Spinal cord (tissue), 10 donors: ENCODE measurements at places on chromosomes 2 and 18.

- DNase-seq: no peak
Observed at GRCh38 chr2:55601849-55602248, 15.6 kb downstream of the PPP4R3B start.

DNA sequence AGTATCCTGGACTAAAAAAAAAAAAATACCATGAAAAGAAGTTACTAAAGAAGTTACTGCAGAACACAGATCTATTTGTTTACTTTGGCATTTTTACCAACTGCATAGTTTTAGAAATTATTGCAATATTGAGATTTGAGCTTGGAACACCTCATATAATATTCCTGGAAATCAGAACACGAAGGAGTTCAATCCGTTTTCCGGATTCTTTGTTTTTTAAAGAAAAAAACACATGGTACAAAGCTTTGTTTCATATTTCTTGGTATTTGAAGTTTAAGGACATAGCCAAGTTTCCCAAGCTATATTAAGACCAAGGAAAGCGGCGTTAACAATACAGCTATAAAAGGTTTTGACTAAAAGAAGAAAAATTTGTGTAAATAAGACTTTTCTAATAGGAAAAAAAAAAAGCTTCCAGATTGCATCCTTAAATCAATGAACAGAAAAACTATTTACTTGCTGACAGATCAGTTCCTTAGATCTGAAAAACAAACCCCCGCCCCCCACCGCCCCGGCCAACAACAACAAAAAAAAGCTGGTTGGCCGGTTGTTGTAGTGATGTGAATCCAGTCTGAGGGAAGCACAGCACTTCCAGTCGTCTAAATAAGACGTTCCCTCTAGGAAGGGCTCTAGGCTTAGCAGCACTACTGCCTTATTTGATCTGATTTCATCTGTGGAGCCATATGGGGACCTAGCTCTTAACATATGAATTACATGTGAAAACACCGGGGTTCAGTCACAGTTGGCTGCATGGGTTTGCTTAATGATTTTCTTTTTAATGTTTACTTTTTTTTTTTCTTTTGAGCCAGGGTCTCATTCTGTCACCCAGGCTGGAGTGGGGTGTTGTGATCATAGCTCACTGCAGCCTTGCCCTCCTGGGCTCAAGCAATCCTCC lies 2.5 kb upstream of the RHOB start:
- no peak for DNase-seq

DNA sequence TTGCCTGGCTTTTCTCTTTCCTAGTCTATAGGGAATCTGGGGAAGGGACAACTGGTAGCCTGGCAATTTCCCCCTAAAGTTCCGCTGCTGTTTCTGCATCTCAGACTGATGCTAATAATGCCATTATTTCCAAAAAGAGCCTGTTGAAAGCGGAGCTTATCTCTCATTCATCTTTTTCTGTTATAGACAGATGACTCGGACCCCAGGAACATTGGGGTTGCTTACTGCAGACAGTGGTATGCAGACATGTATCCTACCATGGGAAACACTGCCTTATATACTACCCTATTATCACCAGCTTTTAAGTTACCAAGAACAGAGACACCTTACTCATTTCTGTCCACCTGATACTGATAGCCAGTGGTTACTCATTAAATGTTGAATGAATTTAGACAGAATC lies 15.3 kb downstream of the ETAA1 start:
- DNase-seq: no peak

- DNase-seq: peak; percentile 58
Observed at GRCh38 chr18:7567474-7568425, 634 bp downstream of the PTPRM start.
